Body of pancreas (tissue), 4 donors: ENCODE measurements at places on chromosomes 5 and 9. TPM values are rescaled to one million over a fixed set of nuclear protein-coding genes. Genes with fewer than 3 reads are reported as not detected.

- DNase-seq = no peak
Measured at GRCh38 chr5:143413958-143414669, 10.6 kb upstream of the NR3C1 start.

PDE8B gene
- total RNA-seq = 15.8 TPM

GRCh38 chr9:91758491-91758981 lies 191.5 kb downstream of the ROR2 start:
- DNase-seq = no peak

GRCh38 chr5:74686962-74687751 lies 2.1 kb downstream of the HEXB start:
- no peak for DNase-seq

DNA sequence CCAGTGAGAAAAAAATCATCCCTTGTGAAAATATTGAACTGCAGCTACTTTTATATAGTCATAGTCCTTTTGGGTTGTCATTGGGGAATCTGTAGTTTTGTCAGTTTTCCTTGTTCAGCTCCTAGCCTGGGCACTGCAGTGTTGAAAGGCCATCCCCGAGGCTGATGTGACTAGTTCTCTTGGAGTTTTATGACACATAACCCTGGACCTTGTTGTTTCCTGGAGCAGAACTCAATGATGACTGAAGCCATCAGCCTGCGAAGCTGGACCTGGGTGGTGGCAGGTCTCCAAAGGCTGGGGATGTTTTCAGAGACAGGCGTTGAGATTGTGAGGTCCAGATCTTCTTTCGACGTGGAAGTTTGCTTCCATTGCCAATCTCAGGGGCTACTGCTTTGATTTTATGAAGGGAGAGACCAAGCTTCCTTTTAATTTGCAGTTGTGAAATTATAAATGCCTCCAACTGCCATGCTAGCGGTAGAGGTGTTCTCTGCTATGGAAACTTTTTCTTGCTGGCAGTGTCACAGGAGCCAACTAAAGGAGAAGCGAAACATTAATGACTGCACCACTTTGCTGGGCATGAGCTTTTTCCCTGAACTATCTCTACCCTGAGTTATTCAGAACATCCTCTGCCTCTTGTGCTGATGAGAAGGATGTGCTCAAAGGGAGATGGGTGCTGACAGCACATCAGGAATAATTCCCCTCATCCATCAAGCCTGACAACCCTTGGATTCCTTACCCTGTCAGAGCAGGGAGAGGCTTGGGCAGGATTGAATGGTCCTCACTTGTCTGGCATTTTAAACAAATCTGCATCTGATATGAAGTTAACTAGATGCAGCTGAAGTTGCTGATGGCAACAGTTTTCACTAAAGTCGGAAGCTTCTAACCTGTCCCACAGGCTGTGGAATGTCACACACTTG lies 209.6 kb downstream of the MAST4 start:
- no peak for DNase-seq

GRCh38 chr5:38598296-38598993 lies 42.0 kb upstream of the LIFR start:
- DNase-seq = no peak

DNA sequence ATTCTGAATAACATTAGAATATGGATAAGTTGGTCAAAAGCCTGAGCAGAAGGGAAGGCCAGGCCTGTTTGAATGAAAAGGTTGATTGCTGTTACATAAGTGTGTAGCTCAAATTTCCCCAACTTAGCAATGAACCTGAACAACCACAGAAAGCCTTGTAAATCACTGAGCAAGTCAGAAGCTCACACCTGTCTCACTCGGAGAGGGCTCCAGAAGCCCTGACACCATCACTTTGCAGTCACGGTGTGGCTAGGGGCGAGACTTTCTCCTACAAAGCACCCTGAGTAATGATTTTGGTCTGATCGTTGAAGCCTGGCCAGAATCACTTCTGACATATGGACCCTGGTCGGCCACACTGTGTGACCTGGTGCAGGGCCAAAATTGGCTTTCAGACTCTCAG lies 62.0 kb downstream of the MTX3 start:
- DNase-seq = no peak

GRCh38 chr9:6667633-6668280 lies 22.2 kb upstream of the GLDC start:
- DNase-seq = no peak

DNA sequence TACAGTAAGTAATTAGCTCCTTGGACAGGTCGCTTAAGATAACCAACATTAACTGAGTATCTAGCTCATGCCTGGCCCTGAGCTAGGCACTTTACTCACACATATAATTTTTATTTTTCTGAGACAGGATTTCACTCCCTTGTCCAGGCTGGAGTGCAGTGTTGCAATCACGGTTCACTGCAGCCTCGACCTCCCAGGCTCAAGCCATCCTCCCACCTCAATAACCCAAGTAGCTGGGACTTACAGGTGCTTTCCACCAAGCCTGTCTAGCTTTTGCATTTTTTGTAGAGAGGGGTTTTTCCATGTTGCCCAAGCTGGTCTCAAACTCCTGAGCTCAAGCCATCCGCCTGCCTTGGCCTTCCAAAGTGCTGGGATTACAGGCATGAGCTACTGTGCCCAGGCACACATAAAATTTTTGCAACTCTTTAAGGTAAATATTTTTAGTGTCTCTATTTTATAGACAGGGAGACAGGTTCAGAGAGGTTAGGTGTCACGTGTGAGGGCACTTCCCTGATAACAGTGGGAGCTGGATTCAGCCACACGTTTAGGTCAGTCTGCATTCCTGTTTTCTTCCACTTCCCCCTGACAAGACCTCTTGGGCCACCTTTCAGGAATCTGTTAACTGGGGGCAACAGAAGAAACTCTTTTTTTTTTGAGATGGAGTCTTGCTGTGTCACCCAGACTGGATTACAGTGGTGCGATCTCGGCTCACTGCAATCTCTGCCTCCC lies 18.2 kb downstream of the HBEGF start:
- DNase-seq = no peak

ZNF622 gene
- 28.0 TPM for total RNA-seq
